ENCODE measurements at places on chromosomes 13 and 19. TPM values are rescaled to one million over a fixed set of nuclear protein-coding genes. Genes with fewer than 3 reads are reported as not detected.

Gene ALOX5AP
- not detected for total RNA-seq

DNA sequence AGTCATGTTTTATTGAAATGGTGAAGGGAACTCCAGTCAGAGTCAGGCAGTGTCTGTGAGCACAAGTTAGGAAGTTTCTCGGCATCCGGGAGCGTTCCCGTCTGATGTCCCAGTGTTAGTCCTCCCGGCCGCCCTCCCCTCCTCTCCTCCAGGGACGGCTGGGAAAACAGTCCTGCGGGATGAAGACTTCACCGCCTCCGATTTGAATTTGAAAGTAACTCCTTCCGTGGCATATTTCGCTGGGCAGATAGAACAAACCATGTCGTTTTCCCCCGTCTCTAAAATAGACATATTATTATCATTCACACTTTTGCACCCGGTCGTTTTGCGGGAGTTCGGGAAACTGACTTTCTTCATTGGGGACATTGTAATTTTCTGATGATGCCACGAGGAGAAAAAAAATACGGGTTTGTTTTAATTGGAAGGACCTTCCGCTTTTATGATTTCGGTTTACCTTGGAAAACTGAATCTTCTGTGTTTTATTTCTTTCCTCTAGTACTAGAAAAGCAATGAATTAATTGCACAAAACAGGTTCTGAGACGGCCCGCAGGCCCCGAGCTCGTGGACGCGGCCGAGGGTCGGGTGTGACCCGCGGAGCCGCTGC, 76.6 kb downstream of the ZIC5 start:
- no peak for DNase-seq
- H3K27me3 ChIP-seq: peaks cover 82% of the 10 kb centered on the region
- H3K4me3 ChIP-seq: peak overlapping the region; percentile 53

GRCh38 chr13:112056739-112057438, 10.1 kb upstream of the SOX1 start:
- H3K4me3 ChIP-seq: no peak overlapping the region
- DNase-seq: no peak
- H3K36me3 ChIP-seq: no peaks in the 10 kb centered on the region
- peaks cover 91% of the 10 kb centered on the region for H3K27me3 ChIP-seq
- no peak overlapping the region for H3K27ac ChIP-seq

GRCh38 chr13:26007261-26008125, 44.3 kb downstream of the SHISA2 start:
- H3K4me1 ChIP-seq: peaks cover 8% of the 10 kb centered on the region
- DNase-seq: no peak
- H3K4me3 ChIP-seq: no peak overlapping the region
- no peak overlapping the region for H3K27ac ChIP-seq
- no peaks in the 10 kb centered on the region for H3K27me3 ChIP-seq

DNA sequence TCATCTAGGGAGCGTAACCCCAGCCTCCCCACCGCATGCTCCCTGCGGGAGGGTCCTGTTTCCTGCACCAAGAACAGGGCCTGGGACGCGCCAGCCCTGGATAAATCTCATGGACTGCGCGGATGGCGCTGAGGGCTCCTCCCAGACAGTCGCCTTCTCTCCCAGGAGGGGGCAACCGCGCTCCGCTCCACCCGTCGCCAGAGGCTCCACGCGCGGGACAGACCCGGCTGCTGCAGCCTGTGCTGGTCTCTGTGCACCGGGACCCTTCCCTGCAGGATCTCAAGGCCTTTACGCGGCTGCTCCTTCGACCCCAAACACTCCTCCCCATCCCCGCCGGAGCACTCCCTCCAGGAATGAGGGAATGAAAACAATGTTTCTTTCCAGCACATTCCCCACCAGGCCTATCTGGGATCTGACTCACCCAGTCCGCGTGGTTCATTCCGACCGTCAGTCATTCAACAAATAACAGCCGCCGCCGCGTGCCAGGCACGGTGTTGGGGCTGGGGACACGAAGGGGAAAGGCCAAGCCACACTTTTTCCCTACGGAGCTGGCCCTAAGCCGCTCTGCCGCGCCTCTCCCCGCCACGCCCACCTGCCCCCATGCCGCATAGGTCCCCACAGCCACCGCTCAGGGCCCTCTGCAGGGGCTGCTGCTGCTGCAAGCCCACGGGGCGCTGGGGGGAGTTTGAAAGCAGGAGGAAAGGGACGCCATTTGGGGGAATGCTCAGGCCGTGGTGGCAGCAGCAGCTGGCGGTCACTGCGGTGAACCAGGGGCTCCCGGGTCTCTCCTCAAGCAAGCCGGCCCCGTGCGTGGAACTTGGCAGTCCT, 6.0 kb downstream of the PNMA8B start:
- no peak overlapping the region for H3K27ac ChIP-seq
- peaks cover 71% of the 10 kb centered on the region for H3K27me3 ChIP-seq
- no peak overlapping the region for H3K4me3 ChIP-seq
- peaks cover 3% of the 10 kb centered on the region for H3K36me3 ChIP-seq
- H3K4me1 ChIP-seq: peaks cover 5% of the 10 kb centered on the region
- DNase-seq: no peak

DNA sequence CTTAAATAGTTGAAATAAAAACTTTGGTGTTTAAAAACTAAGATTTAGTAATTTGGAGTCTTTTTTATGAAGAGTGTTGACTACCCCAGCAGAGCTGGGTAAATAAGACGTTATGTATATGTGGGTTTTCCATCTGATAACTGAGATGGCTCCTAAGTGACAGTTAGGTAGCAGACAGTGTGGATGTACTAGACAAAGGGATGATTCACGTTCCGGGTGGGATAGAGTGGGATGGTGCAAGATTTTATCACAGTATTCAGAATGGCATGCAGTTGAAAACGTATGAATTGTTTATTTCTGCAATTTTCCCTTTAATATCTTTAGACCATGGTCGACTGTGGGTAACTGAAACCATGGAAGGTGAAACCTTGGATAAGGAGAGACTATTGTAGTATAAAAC, 50.4 kb downstream of the NAA16 start:
- H3K27ac ChIP-seq: no peak overlapping the region
- no peaks in the 10 kb centered on the region for H3K27me3 ChIP-seq
- H3K4me3 ChIP-seq: no peak overlapping the region
- DNase-seq: no peak
- H3K4me1 ChIP-seq: no peaks in the 10 kb centered on the region

GRCh38 chr13:51327961-51328360, 11.5 kb upstream of the SERPINE3 start:
- no peak overlapping the region for H3K27ac ChIP-seq
- no peak for DNase-seq
- peaks cover 4% of the 10 kb centered on the region for H3K27me3 ChIP-seq
- no peaks in the 10 kb centered on the region for H3K4me1 ChIP-seq
- H3K4me3 ChIP-seq: no peak overlapping the region

DNA sequence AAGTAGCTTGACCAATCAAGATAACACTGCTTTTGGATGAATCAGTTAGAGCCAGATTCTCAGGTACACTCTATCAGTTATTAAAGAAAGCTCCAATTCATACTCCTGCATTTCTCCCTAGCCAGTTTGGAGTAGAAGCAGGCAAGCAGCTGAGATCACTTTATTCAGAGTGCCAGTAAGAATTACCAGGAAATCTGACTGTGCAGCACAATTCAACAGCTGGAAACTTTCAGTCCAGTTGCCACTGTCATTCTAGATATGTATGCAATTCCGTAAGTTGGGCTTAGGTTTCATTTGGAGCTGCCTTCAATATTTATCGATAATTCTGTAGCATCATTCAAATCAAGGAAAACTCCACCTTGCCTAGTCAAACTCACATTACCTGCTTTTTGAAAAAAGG, 2625.6 kb upstream of the PCDH20 start:
- H3K36me3 ChIP-seq: no peaks in the 10 kb centered on the region
- H3K4me3 ChIP-seq: no peak overlapping the region
- H3K4me1 ChIP-seq: no peaks in the 10 kb centered on the region
- no peak overlapping the region for H3K27ac ChIP-seq
- H3K27me3 ChIP-seq: no peaks in the 10 kb centered on the region

Measured in progenitor cell of endocrine pancreas (in vitro differentiated cells).